ENCODE measurements at places on chromosomes 4 and X. TPM values are rescaled to one million over a fixed set of nuclear protein-coding genes. Genes with fewer than 3 reads are reported as not detected.
A peak's percentile ranks its signal among the peaks of the same experiment; 100 is the strongest.

ARAP2 gene
- 4.8 TPM for total RNA-seq

WNK3 gene
- 27.4 TPM for total RNA-seq

PRKG2 gene
- 3.0 TPM for total RNA-seq

DNA sequence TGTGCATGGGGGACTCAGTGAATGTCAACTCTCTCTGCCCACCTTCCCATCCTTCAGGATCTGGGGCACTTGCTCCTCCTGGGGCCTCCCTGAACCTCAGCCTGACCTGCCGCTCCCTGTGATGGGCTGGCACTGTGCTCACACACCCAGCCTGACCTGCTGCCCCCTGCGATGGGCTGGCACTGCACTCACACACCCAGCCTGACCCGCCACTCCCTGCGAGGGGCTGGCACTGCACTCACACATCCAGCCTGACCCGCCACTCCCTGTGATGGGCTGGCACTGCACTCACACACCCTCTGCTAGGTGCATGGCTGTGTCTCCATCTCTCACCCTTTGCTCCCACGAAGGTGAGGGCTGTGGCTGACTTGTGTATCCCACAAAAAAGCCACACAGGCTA lies 103.4 kb downstream of the ABLIM2 start:
- no peak for DNase-seq

- no peak for DNase-seq
Observed at GRCh38 chr4:7672601-7673000, 237.9 kb upstream of the PSAPL1 start.

DNA sequence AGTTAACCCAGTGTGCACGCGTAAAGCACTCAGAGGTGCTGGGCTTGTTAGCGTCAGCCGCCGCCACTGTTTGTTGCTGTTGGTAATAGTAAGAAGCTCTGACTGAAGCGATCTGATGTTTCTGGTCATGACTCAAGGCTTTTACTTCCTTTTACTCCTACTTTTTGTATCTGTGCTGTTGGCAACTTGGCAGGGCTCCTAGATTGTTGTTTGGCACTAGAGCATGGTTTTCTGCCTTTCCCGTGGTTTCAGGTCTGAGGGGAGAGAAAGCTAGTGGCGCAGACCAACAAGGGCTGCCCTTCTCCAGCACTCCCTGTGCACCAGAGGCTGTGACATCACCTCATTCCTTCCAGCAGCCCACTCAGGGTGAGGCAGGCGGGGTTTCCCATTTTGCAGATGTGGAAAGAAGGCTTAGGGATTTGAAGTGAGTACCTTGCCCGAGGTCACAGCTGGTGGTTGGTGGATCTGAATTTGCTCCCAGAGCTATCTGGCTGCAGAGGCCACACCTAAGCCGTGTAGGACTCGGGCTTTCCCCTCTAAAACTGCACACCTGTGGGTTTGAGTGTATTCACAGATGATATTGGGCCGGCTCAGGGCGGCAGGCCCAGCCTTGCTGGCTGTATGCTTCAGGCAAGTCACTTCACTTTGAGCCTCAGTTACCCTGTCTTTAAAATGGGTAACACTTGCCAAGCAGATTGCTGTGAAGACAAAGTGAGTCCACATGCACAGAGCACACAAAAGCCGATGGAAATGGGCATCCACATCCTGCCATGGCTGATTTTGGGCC lies 51.2 kb upstream of the TADA2B start:
- no peak for DNase-seq

GRCh38 chr4:121375262-121375661 lies 5.6 kb downstream of the QRFPR start:
- no peak for DNase-seq

DNA sequence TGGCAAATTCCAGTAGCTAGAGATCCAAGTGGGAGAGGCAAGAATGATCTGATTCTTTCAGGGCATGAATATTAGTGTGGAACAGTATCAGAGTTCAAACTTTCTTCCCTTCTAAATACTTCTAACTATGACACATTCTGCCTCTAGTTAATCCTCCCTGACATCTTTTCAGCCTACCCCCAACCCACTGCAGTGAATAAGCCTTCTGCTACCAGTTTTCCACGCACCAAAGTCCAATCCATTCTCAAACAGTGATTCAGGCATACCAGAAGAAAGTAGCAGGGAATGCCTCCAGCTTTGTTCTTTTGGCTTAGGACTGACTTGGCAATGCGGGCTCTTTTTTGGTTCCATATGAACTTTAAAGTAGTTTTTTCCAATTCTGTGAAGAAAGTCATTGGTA lies 155.4 kb upstream of the FTHL17 start:
- no peak for DNase-seq

DNA sequence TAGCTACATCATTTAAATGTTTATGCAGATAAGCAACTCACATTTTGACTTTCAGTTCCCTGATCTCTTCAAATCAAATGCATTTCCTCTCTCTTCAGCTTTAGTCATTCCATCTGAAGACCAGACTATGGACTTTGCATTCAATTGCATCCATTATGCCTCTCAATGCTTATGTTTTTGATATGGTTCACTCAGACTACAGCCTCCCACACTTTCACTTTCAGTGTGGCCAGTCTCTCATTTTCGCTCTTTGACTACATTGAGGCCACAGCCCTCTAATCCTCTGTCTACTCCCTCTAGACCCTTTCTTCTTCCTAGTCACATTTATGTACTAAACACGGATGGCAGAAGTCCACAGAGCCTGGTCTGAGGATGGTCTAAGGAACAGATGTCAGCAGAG lies 24.5 kb upstream of the VEGFC start:
- no peak for DNase-seq

- no peak for DNase-seq
Observed at GRCh38 chr4:173211838-173212237, 43.2 kb downstream of the GALNT7 start.

GRCh38 chrX:49838374-49838773 lies 9.3 kb downstream of the PAGE4 start:
- peak; percentile 51 for DNase-seq

GRCh38 chr4:147491086-147491485 lies 10.2 kb downstream of the EDNRA start:
- DNase-seq, result no peak

- no peak for DNase-seq
Observed at GRCh38 chr4:87476934-87477333, 52.2 kb downstream of the SPARCL1 start.

DNA sequence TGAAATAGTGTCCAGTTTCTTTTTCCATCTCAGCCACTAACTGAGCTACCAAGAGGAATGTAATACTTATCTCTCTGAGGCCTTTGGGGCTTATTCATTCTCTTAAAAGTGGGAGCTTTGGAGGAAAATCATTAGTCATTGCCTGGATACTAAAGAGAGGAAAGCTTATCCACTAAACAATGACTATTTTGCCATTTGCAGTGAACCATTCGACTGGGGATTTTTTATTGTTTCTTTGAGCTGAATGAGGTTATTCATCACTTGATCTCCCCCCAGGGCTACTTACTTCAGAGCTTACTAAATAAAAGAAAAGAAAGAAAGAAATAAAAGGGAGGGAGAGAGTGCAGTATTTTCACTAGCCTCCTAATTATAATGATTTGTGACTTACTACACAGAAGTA lies 1329.5 kb upstream of the TENM3 start:
- DNase-seq, result no peak

- DNase-seq, result no peak
Observed at GRCh38 chr4:168421671-168422070, 58.6 kb downstream of the DDX60L start.

DNA sequence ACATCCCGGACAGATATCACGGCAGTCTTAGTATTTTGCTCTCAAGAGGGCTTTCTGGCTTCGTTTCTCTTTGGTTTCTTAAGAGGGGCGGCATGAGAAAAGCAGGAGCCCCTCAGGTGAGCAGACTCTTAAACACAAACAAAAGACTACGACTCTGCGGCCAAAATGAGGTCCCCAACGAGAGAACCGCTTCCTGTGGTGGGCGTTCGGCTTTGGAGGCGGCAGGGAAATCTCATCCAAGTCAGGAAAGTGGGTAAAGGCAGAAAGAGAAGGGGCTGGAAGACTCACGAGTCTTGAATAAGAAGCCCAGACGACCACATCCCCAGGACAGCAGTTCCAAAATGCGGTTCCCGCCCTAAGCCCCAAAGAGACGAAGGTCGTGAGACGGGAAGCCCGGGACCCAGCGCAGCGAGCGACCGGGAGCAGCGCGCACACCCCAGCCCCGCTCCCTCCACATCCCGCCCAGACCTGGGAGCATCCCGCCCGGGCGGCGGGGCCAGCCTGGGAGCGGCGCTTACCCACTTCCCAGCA lies 409 bp downstream of the UGDH start:
- peak; percentile 77 for DNase-seq

- DNase-seq, result no peak
Observed at GRCh38 chrX:46770817-46771163, 11.9 kb upstream of the SLC9A7 start.
